Amniotic stem cell (primary cell): ENCODE measurements at places on chromosomes 3 and 15.

GRCh38 chr15:81294516-81294880 is 29.4 kb downstream of the STARD5 start:
- DNase-seq: no peak

DNA sequence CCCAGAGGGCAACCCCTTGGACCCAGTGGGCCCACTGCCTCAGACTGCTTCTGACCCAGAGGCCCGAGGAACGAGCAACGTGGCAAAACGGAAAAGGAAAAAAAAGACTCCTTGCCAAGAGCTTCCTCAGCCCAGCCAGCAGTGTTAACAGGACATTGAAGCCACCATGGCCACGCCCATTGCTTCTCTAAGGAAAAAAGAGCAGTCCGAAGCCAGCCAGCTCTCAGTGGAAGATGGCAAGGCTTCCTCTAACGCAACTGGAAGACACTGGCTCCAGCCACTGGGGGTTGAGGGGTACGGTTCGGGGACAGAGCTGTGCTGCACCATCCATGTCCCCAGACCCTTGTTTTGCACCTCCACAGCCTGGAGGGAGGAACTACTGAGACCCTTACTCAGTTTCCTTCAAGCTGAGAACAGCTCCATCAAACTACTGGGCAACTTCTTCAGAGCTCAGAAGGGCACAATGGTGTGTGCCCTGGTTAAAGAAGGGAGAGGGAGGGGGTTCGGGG is 10.7 kb downstream of the BMF start:
- DNase-seq: no peak

- no peak for DNase-seq
Measured at GRCh38 chr15:45555934-45556608, 31.1 kb upstream of the BLOC1S6 start.

GRCh38 chr15:81001152-81002008 is 657 bp downstream of the TLNRD1 start:
- no peak for DNase-seq

DNA sequence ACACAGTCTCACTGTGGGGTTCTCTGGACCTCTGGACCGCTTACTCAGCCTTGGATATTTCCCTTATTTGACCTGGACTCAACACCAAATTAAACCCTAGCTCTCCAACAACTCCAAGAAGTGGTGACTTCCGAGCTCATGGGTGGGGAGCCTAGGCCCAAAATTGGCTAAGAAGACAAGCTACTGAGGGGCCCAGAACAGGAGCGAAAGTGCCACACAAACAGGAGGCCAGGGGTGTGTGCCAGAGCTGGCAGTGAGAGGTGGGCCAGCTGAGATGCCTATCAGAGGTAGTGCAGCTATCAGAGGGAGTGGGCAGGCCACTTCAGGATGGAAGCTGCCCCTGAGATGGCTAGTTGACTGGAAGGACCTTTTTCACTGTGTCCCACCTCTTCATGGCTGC is 151.1 kb upstream of the PRR20G start:
- no peak for DNase-seq
